Effector CD4-positive, alpha-beta T cell (primary cell): ENCODE measurements at places on chromosomes 12 and 14.

DNA sequence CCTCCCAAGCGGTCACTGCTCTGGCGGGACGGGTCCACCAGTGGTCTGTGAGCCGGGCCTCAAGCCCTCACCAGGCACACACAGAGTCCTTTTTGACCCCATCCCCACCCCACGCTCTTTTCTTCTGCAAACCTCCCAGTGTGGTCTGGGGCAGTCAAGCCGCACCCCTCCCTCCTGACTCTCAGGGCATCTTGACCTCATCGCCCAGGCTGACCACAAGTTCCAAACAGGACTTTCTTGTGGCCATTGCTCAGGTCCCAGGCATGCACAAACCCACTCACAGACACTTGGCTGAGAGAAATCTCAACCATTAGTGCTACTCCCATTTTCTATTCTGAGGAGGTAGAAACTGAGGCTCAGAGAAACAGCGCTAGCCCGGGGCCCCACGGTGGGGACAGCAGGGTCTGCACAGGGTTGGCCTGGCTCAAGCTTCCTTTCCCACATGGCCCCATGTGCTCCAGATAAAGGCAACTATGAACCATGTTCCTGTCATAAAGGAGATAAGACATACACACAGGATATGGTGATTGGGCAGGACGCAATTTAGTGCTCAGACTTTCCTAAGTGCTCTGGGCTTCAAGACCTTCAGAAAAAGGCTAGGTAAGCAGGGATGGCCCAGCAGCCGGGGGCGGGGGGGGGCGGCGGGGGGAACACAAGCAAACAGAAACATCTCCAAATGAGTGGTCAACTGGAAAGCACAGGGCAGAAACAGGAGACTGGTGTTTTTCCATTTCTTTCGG, 69.6 kb downstream of the ITPK1 start:
- DNase-seq: no peak

DNA sequence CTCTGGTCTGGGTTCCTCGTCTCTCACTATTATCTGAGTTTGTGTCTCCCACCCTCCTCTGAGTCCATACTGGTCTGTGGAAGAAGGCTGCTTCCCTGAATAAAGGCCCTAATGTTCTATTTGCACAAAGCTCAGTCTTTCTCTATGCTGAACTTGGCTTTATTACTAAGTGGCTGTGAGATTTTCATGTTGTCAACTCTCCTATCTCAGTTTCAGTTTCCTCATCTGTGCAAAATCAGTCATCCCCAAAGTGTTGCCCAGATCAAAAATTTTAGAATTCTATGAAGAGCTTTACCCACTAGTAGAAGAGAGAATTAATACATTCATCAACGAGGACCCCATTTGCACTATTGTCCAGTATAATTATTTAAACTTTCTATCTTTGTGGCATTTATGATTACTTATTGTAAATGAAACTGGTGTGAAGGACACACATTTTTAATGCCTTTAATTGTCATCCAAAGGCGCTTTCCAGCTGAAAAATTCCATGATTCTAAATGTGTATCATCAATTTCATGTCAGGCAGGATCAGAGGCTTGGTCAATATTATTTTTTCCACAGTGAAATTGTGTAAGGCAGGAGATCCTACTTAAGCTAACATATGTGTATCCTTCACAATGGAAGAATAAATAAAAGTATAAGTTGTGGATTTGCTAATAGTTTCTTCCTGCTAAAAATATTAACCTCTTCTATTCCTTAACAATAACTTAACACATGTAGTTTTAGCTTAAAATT, 79.1 kb upstream of the EEA1 start:
- no peak for DNase-seq

DNA sequence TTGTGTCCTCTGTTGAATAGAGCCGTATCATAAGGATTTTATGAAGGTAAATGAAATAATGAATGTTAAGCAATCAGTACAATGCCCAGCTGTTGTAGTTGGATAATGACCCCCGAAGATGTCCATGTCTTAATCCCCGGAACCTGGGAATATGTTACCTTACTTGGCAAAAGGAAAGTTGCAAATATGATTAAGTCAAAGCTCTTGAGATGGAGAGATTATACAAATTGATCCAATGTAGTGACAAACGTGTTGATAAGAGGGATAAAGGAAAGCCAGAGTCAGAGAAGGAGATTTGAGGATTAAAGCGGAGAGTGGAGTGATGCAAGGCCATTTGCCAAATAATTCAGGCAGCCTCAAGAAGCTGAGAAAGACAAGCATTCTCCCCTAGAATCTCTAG, 19.2 kb upstream of the MGAT4C start:
- DNase-seq: no peak

DNA sequence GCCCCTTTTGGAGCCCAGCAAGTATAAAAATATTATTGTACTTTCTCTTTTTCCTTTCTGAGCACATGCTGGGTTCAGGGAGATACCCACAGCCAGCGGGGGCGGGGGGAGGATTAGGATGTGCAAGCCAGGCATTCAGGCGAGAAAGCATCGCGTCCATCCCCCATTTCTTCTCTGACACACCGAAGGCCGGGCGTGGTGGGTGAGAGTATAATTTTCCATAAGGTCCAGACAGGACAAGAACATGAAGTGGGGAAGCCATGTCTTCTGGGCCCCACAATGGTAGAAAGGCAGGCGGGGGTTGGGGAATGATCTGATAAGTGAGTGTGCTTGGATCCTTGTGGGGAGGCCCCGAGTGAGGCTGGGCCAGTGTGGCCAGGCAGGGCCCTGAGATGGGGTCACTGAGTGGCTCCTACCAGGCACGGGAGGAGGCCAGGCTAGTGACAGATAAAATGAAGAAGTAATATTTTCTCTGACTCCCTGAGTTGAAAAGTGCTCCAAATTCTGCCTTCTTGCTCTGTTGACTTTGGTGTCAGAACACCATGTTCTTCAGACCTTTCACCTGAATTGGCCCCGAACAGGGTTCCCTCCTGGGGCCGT, 10.7 kb upstream of the LRTM2 start:
- no peak for DNase-seq

DNA sequence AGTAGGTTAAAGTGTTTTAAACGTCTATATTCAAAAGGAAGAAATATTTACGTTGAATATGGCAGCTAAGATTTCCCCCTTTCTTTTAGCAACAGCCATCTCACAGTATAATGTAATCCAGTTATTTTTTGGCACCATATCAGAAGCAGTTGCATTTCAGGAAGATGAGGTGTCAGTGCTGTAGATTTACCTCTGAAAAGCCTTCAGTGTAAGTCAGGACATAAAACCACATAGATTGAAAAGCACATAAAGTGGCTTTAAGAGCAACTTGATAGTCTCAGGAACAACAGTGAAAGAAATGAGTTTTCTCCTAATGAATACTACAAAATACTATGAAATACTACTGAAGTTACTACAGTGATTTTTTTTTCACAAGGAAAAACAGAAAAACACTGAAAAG, 6.9 kb downstream of the MLH3 start:
- DNase-seq: no peak
